Fibroblast of lung (primary cell): ENCODE measurements at places on chromosomes 3 and 15. TPM values are rescaled to one million over a fixed set of nuclear protein-coding genes. Genes with fewer than 3 reads are reported as not detected.

FANCD2 gene
- total RNA-seq, result 2.1 and 7.1 TPM in 2 replicates

DNA sequence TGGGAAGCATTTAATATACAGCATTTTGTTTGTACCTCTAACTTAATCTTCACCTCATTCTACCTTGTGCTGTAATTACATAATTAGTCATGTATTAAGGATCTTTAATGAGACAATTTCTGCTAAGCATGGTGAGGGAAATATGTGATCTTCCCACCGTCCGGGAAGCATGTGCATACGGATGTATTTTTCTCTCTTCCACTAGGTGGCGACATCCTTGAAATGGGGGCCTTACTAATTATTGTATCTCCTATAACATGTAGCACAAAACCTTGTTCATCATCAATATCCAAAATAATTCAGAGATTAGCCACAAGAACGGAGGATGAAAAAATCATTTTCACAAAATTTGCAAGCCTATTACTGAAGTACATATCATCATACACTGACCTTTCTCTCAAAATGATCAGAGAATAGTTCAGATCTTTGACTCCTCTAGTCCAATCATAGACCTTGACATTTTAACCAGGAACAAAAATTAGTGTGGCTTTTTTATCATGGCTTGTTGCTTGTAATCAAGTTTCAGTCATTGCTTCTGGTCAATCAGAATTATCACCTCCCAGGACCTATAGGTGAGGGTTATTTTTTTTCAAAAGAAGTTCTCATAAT is 148.9 kb upstream of the GBE1 start:
- peak; percentile 44 for DNase-seq

KCNMB2 gene
- total RNA-seq, result 0.17 and 0.26 TPM in 2 replicates

DPPA2 gene
- total RNA-seq, result not detected in 2 replicates

MEIS2 gene
- total RNA-seq, result 16.9 and 31.0 TPM in 2 replicates

FGD5 gene
- total RNA-seq, result 0.50 and 1.0 TPM in 2 replicates

DNA sequence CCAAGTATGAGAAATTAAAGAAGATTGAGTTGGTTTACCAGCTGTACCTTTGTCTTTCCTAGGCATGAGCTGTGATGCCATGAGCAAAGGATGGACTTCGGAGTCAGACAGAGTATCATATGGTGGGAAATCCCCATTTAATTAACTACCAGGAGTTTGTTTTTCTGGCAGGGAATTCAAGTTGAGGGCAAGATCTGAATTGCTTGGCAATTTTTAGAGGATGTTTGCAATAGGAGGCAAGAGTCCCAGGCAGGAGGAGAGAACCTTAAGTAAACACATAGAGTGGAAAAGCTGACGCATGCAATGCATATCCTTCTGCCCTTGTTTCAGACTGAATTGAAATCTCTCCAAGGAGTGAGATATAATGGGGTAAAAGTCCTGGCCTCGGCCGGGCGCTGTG is 569.7 kb upstream of the MDFIC2 start:
- peak; percentile 83 for DNase-seq

SNX33 gene
- 19.5 and 24.6 TPM in 2 replicates for total RNA-seq

DNA sequence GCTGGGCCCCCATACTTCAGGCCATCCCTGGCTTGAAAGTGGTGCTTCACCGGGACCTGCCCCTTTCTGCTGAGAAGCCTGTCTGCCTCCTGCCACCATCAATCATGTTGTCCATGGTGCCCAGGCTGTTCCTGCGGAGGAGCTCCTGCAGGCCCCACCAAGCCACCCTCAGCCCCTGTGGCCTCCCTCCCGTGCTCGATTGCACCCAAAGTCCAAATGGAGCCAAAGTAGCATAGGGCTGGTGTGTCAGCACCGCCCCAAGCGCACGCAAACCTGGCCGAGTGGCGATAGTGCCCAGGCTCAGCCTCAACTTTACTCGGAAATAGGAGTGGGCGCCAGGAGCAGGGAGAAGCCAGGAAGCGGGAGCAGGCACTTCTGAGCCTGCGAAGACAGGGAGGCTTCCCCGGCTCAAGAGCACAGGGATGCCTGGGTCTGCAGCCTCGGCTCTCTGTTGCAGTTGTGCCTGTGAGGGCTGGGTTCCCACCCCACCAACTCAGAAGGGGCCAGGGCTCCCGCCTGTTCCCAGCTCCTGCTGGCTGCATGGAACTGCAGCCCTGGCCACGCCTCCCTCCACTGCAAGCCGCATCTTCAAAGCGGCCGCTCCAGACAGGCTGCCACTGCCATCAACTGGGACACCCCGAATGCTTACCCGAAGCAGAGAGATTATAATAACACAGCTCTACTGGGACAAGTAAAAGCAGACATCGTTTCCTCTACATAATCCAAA is 203.0 kb downstream of the ARRDC4 start:
- DNase-seq, result no peak

SGO1 gene
- 0.26 and 1.8 TPM in 2 replicates for total RNA-seq

DNA sequence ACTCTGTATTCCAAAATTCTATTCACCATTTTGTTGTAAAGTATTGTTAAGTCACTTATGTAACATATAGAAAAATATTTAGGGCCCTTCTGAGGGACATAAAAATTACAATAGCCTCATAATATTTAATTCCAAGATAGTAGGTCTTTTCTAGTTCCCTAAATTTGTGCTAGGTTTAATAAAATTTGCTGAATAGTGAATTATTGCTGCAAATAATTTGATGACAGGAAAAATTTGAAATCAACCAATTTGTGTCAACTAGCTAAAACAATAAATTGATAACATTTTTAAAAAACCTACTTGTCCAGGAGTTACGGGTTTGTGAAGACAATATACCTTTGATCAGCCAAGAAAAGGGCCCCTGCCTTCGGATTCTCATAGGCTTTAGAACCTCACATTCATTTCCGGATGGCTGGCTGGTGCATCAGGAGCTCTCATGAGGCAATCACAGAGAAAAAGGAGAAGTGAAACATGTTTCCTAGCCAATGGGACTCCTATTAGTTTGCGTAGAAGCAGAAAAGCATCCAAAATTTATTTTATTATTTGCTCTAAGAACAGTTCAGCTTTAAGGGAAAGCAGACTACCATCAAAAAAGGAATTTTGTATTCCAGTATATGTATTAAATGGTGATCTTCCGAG is 177.2 kb downstream of the LRRC3B start:
- no peak for DNase-seq

BNC1 gene
- 7.7 and 14.2 TPM in 2 replicates for total RNA-seq

DNA sequence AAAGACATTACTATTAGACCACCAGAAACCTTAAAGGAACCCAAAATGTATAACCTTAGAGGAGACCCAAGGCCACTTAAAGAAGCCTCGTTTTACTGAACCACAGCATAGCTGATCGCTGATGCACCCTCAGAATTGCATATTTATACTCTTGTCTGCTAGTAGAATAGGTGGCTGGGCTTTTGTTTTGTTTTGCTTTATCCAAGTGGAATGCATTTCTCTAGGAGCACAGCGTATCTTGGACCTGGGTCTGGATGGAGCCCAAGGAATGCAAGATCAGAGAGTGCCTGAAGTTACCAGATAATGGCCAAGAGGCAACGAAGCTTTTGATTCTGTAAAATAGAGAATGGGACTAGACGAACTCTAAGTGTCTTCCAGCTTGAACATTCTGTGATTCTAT is 129.2 kb upstream of the COL8A1 start:
- DNase-seq, result peak; percentile 99

DNA sequence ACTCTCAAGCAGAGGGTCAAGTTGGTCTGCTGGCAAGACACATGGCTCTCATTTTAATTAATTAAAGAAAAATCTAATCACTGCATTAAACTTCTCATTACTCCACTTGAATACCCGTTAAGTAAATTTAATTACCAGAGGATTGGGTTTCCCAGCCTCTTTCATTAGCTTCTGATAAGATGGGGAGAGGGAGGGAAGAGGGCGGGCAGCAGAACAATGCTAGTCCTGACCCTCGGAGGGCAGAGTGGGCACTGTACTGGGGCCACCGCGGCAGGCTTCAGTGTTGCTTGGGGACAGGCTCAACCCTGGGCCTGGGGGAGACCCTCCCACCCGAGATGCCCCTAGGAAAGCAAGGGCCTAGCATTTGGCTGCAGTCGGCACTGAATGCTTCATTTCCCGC is 55.6 kb upstream of the LINGO1 start:
- DNase-seq, result no peak

ALS2CL gene
- 3.3 and 19.7 TPM in 2 replicates for total RNA-seq

SOX2 gene
- not detected in 2 replicates for total RNA-seq

DNA sequence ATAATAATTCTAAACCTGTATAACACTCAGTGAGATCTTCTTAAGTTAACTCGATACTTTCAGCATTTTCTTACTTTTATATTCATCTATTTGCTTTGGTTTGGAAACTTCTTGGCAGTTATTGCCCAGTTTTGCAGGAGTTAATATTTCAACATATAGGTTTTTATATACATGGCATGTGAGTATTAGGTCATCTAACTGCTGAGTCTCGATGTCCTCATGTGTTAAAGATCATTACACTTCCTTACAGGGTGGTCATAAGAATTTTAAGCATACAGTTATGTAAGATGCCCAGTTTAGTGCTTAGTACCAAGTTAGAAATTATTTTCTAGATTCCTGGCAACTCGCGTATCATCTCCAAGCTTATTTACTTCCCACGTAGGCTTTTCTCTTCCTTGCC is 62.9 kb downstream of the TMEM39A start:
- no peak for DNase-seq

GRCh38 chr3:45261333-45262110 is 35.4 kb upstream of the TMEM158 start:
- DNase-seq, result no peak

DNA sequence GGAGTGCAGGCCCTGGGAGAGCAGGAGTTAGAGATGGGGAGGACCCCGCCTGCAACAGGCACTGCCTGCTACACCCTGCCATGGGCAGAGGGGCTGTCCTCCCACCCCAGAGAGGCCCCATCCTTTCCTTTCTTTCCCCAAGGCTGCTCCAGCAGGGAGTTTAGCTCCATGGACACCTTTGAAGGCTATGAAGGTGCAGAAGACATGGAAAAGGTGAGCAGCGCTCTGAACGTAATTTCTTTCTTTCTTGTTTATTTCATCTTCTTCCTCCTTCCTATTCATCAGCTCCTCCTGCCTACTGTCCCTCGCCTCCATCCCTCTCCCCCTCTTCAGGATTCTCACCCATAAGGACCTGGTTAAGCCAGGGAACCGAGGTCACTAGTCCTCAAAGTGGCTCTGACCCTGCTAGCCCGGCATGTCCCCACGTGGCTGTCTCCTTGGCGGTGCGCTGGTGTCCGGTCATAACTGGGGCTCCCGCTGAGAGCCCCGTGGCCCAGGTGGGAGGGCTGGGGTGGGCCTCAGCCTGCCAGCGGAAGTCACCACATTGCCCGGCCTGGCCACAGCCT is 16.0 kb upstream of the ADIPOQ start:
- DNase-seq, result no peak

SPINK8 gene
- not detected in 2 replicates for total RNA-seq

GRCh38 chr3:125220727-125221429 is 8.3 kb upstream of the SLC12A8 start:
- DNase-seq, result no peak

GRCh38 chr3:4582624-4583023 is 89.5 kb downstream of the ITPR1 start:
- peak; percentile 58 for DNase-seq

GRCh38 chr3:20516311-20516710 is 330.3 kb upstream of the SGO1 start:
- DNase-seq, result no peak

GRCh38 chr3:135229018-135229495 is 434.0 kb downstream of the EPHB1 start:
- no peak for DNase-seq

GRCh38 chr3:114942773-114943172 is 204.3 kb downstream of the ZBTB20 start:
- DNase-seq, result no peak
